Suppressor macrophage treated with lipopolysaccharide for 1 hour (primary cell): ENCODE measurements at places on chromosomes 11 and 22.

- no peak for DNase-seq
Observed at GRCh38 chr11:70365544-70365927, 32.8 kb upstream of the CTTN start.

DNA sequence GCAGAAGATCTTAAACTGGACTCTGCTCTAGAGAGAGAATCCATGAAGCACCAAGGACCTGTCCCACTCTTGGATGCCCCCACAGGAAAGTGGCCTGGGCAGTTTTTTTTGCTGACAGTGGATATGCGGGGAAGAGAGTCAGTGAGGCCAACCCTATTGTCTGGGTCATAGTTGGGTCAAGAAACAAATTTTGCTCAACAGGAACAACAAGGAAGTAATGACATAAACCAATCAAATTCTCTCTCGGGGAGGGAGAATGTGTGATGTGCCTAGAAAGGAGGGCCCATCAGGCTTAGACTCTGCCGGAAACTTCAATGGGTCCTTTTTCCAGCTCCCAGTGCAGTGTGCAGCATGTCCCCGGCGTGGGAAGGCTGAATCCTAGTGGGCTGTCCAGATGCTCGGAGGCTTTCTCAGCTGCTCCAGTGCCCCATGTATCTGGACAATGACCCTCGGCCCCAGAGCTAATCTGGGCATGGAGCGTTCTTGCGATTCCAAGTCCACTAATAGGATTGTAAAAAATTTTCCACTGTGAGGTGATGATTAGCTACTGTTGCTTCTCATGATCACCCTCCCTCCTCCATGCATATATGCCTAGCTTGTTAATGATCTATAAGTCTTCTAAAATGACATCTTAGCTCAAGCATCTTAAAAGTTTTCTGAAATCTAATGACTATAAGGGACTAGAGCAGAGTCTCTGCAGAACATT is 101.0 kb downstream of the SNX19 start:
- no peak for DNase-seq

DNA sequence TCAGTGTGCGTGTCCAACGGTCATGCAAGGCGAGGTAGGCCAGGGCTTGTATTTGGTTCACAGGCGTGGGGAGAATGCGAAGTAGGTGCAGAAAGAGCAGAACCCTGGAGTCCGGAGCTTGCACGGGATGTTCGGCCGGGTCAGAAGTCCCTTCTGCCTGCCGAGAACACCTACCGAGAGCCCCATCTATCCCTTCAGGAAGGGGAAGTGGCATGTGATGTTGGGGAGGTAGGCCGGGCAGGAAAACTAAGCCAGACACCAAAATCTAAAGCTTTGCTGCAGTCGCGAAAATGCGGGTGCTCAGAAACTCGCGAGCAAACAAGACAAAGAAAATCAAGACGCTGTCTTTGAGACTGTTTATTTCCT is 435 bp upstream of the TAF6L start:
- no peak for DNase-seq

DNA sequence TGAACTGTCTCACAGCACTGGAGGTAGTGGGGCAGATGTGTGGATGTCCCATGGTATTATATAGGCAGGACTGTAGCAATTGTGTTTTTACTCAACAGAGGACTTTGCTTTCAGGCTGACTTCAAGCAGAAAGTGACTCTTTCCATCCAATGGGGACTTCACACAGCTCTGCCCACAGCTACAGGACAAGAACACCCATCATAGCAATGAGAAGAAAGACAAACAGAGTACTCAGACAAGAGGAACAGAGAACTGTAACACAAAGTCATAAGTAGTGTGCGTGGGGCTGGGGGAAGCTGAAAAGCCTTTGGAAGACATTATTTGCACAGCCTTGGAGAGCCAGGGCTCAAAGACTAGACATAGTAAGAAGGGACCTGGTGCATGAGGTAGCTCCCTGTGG is 70.3 kb downstream of the CCDC81 start:
- no peak for DNase-seq

GRCh38 chr11:111697933-111698371 is 68.2 kb downstream of the PPP2R1B start:
- DNase-seq: no peak

- no peak for DNase-seq
Observed at GRCh38 chr11:92888696-92889095, 80.8 kb upstream of the MTNR1B start.

- DNase-seq: no peak
Observed at GRCh38 chr11:13781153-13781552, 112.7 kb downstream of the FAR1 start.

DNA sequence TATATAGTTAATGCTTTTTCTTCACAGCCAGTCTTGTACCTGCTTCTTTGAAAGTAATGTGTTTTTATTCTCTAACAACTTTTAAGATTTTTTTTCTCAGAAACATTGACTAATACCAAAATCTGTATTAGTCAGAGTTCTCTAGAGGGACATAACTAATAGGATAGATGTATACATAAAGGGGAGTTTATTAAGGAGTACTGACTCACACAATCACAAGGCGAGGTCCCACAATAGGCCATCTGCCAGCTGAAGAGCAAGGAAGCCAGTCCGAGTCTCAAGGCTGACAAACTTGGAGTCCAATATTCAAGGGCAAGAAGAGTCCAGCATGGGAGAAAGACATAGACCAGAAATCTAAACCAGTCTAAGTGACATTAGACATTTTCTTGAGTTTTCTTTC is 140.0 kb downstream of the RAB38 start:
- no peak for DNase-seq

DNA sequence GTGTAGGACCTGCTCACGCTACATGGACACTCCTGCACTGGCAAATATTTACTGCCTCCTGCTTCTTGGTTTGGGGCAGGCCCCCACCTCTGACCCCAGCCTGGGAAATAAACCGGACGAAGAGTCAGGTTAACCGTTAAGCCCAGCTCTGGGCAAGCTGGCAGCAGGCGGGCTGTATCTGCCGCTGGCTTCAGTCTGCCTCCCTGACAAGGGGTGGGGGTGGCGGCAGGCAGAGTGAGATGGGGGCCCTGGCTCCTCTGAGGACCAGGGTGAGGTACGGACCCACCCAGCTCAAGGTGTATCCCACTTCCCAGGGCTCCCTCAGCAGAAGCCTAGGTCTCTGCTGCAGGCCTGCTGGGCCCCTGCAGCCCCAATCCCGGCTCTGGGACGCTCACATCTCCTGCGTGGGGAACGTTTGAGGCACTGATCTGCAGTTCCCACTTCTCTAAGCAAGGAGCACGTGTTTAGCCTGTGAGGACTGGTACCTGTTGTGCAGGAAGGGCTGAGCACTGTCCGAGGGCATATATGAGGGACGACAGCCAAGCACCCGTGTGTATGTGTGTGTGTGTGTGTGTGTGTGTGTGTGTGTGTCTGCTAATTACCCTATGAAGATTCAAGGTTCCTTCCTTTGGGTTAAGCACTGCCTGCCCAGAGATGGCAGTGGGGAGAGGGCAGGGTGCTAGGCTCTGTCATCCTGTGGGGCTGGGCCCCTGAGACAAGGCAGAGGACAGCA is 1.1 kb upstream of the LRRC75B start:
- DNase-seq: no peak

GRCh38 chr11:120501976-120502755 is 9.4 kb upstream of the GRIK4 start:
- no peak for DNase-seq

DNA sequence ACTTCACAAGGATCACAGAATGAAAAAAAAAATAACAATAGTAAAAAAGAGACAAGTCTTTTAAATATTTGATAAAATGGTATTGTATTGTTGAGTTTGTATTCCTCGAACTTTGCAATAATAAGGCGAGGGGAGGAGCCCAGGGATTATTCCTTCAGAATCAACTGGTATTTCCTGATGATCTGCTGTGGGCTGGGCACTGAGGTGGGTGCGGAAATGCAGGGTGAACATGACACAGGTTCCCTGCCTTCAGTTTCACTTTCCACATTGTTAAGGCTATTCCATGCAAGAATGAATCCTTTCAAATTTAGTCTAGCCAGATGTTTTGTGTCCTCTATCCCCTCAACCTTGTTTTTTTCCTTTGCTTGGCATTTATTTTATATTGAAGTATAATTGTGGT is 2.1 kb upstream of the EIF3M start:
- DNase-seq: no peak

DNA sequence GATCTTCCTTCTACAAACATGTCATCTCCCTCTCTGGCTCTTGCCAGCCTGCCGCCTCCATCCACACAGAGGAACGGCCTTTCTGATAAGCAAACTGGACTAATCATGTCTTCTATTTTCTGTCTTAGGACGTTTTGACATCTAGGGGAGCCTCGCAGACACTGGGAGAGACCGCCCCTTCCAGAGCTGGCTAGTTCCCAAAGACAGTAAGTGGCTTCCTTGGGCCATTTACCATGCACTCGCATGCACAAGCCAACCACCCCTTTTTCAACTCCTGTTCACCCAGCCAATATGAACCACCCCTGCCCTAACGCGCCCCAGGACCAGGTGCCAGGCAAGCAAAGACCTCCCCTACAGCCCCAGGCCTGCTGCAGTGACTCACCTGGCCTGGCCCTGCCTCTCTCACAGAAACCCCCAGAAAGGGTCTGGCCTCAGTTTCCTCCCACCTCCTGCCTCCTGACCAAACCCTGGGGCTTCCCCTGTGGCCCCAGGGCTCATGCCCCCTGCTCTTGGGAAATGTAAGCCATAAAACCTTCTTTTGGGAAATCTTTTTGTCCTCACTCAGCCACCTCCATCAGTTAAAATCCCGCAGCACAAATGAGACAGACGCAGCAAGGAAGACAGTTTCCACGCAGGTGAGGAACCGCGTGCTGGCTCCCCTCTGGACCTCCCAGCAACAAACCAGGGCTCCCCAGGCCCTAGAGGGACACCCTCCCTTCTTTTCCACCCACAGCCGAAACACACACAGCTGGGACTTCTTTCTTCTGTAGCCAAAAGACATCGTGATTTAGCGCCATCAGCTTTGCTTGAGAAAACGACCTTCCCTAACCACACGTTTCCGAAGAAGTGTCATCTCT is 38.5 kb downstream of the SHANK2 start:
- DNase-seq: no peak

- peak; percentile 35 for DNase-seq
Observed at GRCh38 chr11:103907548-103908455, 128.6 kb upstream of the DDI1 start.

DNA sequence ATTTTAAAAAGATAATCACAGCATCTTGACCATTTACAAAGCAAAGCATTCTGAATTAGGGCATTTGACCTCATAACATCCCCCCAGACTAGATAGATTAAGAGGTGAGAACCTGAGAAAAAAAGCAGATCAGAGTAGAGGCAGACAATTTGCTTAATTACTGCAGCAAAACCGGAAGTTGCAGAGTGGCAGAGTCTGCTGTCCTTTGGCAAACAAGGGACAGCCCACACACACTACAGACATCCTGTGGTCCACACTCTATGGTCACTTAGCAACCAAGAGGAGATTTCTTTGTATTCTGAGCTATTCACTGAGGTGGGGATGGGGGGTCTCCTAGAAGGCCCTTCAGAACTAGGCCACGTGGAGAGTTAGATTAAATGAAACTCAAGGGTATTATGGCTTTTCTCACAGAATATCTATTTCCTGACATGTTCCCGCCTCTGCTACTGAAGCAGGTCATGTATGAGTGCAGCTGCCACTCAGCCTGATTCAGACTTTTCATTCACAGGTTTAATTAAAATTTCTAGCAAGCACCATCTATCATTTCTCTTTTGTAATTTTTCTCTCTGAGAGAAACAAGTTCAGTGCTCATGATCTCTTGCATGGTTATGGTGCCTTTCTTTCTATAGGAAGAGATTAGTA is 48.5 kb downstream of the SVIP start:
- DNase-seq: no peak

DNA sequence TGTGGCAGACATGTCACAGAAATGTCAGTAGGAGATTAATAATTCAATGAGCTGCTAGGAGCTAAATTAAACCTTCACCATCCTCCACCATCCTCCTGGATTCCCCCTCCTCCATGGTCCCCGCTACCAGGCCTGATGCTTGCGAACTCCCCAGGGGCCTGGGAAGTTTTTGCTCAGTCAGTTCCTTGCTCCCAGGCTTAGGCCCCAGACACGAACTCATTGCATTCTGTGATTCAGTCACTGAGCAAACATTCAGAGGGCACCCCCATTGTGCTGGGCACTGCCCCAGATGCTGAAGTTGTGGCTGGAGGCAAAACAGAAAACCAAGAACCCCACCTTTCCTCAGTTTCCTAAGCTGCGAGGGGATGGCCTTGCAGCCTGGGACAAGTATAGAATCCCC is 14.3 kb downstream of the NPTXR start:
- DNase-seq: no peak

- no peak for DNase-seq
Observed at GRCh38 chr11:27186580-27186979, 146.0 kb downstream of the BBOX1 start.

DNA sequence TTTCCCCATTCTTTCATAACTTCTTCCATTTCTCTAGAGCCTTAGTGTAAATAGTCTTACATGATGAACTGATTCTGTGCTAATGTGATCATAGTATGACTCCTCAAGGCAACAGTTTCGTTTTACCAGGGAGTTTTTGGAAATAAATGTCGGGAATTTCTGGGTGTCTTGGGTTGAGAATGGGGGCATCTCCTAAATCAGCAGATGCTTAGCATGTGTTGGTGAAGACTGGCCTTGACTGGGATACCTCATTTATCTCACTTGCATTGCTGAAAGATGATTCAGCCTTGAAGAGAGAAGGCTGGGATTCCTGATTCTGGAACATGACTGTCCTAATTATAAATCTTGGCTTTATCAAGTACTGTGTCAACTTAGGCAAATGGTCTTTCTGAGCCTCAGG is 115.7 kb upstream of the C11orf87 start:
- DNase-seq: no peak

DNA sequence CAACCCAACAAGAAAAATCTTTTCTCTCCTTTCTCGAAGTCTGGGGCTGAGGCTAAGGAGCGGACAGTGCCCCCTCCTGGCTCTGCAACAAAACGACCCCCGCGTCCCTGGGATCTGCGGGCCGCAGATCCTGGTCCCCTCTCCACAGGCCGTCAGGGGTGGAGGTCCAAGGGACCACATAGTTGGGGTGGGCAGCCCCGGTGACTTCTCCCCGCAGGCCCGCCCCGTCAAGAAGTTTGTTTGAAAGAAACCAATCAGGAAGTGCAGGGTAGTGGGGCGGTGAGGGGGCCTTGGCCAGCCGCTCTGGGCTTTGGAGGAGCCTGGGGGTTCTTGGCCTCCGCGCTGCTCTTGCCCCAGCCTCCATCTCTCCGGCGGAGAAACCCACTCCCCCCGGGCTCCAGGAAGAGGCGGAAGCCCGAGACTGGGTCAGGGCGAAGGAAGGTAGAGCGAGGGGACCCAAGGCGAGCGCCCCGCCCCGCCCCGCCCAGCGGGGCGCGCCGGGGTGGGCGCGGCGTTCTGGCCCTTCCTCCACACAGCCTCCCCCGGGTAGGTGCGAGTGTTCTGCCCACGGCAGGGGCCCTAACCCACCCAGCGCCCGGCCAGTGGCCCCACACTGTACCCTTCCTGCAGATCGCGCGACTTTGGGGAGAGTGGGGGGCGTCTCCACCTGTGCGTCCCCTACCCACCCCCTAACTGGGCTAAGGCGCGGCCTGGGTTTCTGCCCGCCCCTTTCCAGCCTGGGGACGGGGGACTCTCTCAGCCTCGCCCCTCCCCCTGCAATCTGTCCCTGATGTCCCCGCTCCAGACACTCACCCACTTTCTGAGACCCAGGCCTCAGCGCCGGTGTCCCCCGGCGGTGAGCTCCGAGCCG is 1.3 kb downstream of the TP53I11 start:
- peak; percentile 56 for DNase-seq

GRCh38 chr11:91810871-91811270 is 413.7 kb upstream of the FAT3 start:
- DNase-seq: no peak

- DNase-seq: no peak
Observed at GRCh38 chr11:34416088-34416487, 22.6 kb upstream of the CAT start.

GRCh38 chr11:44840521-44841251 is 110.0 kb downstream of the TP53I11 start:
- no peak for DNase-seq
